ENCODE measurements at places on chromosomes 2 and 18.
A peak's percentile ranks its signal among the peaks of the same experiment; 100 is the strongest.

DNA sequence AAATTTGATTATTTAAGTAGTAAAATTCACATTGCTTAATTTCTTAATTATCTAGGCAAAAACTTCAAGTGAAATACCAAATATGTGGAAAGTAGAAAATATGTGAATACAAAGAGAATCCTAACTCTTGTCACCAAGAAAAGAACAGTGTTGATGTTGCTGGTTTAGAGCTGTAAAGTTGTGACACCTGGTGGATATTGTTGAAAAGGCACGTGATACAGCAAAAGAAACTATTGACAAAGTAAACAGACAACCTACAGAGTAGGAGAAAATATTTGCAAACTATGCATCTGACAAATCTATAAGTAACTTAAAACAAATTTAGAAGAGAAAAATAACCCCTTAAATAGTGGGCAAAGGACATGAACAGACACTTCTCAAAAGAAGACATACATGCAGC, 25.6 kb upstream of the ZC3H15 start:
- peak; percentile 57 for ATAC-seq

- no peak for ATAC-seq
Measured at GRCh38 chr2:114089636-114090319, 199.9 kb downstream of the ACTR3 start.

- peak; percentile 83 for ATAC-seq
Measured at GRCh38 chr2:53202063-53202462, 565.5 kb upstream of the CHAC2 start.

DNA sequence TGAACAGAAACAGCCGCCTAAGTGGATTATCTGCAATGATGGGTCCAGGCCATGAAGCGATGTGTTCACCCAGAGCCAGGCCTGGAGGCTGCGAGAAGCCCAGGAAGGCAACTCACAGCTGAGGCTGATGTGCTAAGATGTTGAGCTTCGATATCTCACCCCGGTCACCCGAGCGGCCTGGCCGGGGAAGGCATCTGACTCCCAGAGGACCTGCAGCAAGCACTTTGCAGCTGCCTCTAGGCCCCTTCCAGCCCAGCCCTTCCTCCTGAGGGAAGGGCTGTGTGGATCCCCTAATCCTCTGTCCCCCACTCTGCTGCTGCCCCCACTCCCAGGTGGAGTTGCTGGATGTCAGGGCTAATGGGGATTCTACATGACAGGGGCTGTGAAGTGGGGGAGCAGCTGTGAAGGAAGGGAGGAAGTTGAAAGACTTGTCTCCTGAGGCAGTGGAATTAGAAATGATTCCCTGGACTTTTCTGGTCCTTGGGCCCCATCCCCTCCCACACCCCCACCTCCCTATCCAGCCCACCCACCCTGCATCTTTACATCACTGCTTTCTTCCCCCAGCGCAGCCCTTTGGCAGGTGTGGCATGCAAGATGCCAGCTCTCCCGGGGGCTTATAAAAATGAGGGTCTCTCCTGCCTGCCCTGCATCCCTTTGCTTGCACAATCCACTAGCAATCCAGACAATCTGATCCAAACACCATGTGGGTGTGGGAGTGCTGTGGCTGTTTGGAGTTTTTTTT, 4.3 kb downstream of the ATP6V1B1 start:
- no peak for ATAC-seq

GRCh38 chr18:68172842-68173549, 541.9 kb downstream of the TMX3 start:
- no peak for ATAC-seq

DNA sequence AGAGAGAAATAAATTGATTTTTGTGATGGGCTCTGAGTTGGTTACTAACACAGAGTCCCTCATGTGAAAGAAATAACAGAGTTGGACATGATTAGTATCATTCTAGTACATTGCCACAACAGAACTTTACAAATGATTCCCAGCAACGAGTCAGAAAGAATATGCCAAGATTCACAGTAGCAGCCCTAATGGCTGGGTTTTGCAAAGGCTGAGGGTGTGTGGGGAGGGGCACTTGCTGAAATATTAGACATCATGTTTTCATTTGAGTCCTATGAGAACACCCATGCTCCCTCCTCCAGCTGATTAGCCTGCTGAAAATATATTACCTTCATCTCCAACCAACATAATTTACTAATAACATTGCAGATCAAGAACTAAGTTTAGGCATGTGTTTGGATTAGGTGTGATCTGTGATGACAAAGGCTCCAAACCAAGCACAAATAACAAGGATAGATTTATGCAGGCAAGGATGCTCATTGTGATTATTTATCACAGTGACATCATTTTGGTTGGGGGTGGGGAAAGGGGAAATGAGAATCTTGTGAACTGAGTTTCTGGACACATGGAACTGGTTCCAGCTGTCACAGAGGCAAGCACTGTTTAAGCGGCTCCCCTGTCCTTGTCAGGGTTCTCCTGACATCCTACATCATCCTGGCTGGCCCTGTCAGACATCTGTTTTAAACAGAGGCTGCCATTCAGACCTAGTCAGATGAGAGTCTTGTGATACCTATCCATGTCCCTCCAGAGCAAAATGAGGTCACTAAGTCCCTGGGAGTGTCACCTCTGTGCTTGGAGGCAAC, 205.8 kb upstream of the NCKAP5 start:
- ATAC-seq, result no peak

GRCh38 chr18:2969695-2970094, 43.2 kb downstream of the LPIN2 start:
- no peak for ATAC-seq

DNA sequence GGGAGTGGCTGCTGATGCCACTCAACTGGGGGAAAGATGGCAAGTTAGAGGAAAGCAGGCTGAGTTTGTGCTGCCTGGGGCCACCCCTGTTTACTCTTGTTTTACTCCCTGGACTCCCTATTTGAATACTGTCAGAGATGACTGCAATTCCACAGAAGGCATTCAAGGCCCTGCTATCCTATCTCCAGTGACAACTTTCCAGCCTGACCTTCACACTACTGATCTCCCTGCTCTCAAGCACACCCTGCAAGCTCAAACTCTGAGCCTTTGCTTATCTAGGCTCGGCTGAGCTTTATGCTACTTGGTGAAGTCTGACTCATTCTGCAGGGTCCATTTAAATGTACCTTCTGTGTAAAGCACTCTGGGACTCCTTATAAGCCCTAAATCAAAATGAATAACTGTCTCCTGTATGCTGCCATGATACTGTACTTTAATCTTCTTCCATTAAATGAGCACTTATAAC, 39.3 kb upstream of the DSG1 start:
- no peak for ATAC-seq

DNA sequence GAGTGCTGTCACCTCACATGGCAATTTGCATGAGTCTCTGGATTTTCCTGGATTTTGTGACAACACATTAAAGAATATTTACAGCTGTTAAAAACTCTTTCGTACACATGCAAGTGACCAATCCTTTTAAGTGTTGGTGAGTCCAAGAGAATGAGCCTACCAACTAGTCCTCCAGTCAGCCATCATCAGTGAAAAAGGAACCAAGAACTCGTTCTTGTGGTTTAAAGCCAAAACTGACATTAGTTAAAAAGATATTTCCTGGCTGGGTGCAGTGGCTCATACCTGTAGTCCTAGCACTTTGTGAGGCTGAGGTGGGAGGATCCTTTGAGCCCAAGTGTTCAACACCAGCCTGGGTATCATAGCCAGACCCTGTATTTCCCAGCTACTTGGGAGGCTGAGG, 215.4 kb upstream of the ITGA4 start:
- ATAC-seq, result no peak

DNA sequence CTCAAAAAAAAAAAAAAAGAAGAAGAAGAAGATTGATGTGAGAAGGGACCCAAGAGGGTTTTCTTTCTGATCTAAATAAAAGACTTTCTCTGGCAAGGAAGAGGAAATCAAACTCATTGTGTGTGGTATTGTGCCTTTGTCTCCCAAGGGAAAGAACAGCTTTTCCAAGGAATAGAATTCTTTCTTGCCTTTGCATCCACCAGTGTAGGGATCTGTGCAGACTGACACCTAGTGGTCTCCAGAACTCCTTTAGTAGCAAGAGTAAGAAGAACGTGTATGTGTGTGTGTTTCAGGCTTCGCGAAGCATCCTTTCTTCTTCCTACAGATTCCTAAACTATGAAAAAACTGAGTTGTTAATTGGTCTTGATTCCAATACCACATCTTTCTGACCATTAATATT, 33.5 kb upstream of the CRIM1 start:
- peak; percentile 92 for ATAC-seq

DNA sequence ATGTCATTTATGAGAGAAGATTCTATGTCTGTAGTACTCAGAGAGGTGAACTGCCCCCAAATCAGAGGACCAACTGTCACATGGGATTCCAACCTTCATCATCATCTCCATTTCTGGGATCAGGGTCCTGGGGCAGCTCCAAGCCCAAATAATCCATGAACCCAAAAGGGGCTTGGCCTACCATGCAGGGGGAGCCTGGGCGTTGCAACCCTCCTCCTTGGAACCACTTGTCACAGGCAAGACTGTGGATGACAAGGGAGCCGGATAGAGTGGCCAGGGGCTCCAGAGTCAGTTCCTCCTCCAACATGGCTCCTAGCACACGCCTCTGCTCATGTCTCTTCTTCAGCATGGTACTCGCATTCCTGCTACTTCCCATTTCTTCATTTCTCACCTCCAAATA, 7.9 kb downstream of the CTLA4 start:
- ATAC-seq, result no peak

GRCh38 chr2:187877391-187877790, 323.2 kb upstream of the TFPI start:
- ATAC-seq, result no peak

- no peak for ATAC-seq
Measured at GRCh38 chr2:160388464-160389263, 104.9 kb downstream of the RBMS1 start.

DNA sequence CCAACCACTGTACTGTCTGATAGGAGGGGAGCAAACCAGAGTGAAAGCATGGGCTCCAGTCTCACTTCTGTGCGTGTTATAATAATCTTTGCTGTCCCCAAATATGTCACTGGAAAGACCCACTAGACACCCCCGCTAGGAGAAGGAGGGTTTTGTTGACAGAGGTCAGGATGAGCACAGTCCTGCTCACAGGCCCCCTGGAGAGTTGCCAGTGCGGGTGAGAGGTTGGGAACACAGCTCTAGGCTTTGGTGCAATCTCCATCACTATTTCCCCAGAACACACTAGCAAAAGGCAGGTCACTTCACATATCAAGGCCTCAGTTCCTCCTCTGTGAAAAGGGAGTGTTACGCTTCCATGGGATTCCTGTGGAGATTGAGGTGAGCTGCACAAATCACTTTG, 9.7 kb downstream of the XDH start:
- ATAC-seq, result no peak

DNA sequence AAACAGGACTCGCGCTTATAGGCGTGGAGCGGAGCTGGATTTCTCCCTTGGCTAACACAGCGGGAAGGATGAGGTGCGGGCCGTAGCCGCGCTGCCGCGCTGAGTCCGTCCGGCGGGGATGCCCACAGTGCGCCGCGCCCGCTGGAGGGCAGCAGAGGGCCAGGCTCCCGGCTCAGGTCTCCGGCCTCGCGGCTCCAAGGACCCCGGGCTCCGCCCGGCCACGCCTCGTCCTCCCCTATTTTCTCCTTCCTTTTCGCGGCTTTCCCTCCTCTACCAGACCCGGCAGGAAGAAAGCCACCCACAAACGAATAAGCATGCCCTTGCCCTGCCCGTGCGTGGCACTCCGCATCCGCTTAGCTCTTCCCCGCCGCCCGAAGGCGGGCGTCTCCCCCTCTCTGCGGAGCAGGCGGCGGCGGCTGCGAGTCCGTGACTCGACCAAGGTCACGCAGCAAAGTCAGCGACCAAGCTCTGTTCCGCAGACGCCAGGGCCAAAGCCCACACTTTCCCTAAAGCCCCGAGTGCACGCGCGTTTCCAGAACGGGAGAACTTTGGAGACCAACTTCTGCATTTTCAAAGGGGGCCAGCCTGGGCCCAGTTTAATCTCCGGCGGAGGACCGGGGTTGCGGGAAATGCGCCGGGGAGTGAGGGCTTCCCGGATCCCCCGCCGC, 48.5 kb downstream of the KCNIP3 start:
- peak; percentile 97 for ATAC-seq

DNA sequence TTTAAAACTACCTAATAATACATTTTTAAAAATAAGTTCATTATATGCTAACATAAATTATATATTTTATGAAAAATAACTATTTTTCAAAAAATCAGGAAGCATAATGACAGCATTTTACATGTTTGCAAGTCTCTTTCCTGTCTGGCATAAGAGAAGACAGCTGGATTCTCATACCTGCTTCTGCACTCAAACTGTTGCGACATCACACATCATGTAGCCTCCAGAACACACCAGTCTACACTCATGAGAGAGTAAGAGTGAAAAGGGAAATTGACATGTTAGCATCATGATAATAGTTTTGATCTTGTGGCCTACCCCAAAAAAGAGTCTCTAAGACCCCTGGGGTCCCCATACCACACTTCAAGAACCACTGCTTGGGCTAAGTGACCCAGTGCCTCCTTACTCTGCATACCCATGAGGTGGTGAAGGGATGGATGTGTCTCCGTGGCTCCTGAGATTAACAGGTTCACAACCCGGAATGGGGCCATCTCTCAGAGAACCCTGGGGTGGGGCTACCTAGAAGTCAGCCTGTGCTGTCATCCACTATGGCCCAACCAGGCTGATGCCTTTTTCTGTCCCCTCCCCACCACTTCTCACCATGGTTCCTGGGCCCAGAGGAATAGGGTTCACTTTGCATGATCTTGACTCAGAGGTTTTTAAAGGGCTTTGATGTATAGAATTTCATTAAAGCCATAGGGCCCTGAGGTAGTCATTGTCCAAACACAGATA, 102.6 kb upstream of the DAPL1 start:
- ATAC-seq, result no peak

- no peak for ATAC-seq
Measured at GRCh38 chr18:79586436-79587225, 93.0 kb upstream of the CTDP1 start.

DNA sequence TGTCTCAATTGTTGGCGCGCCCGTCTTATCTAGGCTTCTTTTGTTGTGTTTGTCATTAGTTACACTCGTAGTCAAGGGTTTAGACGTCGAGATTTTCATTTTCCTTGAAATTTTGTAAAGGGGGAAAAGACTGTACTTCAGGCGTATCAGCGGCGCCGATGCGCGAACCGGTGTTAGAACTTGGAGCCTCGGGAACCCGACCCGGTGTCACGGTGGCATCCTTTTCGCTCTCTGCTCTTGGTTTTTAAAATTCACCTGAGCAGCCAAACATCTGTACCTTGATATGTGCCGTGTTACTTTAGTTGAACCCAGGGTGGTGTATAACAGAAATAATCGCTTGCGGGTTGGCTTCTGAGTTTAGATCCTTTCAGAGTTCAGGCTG, 643 bp downstream of the RMC1 start:
- no peak for ATAC-seq

All from SK-N-SH treated with all-trans-retinoic acid at 6 μM for 48 hours (cell line).